ENCODE measurements at places on chromosomes 3 and 15.

- no peak overlapping the region for H3K27ac ChIP-seq
- DNase-seq = no peak
- H3K4me1 ChIP-seq = no peaks in the 10 kb centered on the region
These were observed 104.9 kb upstream of the MANF start for GRCh38 chr3:51280176-51280575.

- no peak overlapping the region for H3K27ac ChIP-seq
- H3K4me3 ChIP-seq = no peak overlapping the region
- H3K4me1 ChIP-seq = no peaks in the 10 kb centered on the region
- H3K27me3 ChIP-seq = no peaks in the 10 kb centered on the region
- DNase-seq = no peak
These were observed 215.6 kb upstream of the RBMS3 start for GRCh38 chr3:29065211-29065785.

DNA sequence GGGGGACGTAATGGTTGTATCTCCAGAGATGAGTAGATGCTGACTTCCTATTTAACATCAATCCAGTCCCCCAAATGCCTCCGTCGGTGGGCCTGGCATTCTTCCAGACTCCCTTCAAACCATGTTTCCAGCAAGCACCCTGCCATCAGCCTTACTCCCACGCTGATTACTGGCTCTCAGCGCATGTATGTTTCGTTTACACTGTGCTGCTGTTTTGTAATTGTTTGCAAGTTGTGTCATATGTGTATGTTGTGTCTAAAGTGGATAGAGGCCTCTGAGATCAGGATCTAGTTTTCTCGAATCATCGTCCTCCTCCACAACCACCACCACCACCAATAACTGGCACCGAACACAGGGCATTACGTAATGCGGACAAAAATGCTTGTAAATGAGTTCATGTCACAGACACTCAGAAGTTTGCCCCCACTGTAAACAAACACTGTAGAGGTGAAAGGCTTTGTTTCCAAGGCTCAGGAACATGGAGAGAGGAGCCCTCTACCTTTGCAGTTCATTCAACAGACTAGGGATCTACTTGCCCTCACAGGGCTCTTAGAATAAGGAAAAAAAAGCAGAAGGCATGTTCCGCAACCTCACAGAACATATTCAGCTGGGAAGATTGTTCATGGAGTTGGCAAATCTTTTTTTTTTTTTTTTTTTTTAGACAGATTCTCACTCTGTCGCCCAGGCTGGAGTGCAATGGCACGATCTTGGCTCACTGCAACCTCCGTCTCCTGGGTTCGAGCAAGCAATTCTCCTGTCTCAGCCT lies 46.1 kb upstream of the SEMA4B start:
- DNase-seq = no peak
- H3K27me3 ChIP-seq = no peaks in the 10 kb centered on the region
- peaks cover 5% of the 10 kb centered on the region for H3K4me1 ChIP-seq

DNA sequence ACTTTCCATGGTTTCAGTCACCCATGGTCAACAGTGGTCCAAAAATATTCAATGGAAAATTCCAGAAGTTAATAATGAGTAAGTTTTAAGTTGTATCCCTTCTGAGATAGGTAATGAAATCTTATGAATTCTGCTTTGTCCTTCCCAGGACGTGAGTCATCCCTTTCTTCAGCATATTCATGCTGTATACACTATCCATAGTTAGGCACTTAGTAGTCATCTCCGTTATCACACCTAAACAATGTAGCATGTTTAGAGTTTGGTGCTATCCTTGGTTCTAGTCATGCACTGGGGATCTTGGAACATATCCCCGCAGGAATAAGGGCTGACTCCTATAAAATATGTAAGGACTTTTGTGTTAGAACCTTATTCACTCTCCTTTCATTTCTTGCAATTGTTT lies 153.2 kb downstream of the UNC13C start:
- no peak overlapping the region for H3K4me3 ChIP-seq
- no peaks in the 10 kb centered on the region for H3K36me3 ChIP-seq
- no peaks in the 10 kb centered on the region for H3K4me1 ChIP-seq
- no peak overlapping the region for H3K27ac ChIP-seq
- H3K27me3 ChIP-seq = no peaks in the 10 kb centered on the region
- no peak for DNase-seq

- no peaks in the 10 kb centered on the region for H3K36me3 ChIP-seq
- no peak overlapping the region for H3K27ac ChIP-seq
- DNase-seq = no peak
- H3K4me1 ChIP-seq = no peaks in the 10 kb centered on the region
- H3K27me3 ChIP-seq = no peaks in the 10 kb centered on the region
- no peak overlapping the region for H3K4me3 ChIP-seq
These were observed 755.7 kb upstream of the ALCAM start for GRCh38 chr3:104610730-104611652.

DNA sequence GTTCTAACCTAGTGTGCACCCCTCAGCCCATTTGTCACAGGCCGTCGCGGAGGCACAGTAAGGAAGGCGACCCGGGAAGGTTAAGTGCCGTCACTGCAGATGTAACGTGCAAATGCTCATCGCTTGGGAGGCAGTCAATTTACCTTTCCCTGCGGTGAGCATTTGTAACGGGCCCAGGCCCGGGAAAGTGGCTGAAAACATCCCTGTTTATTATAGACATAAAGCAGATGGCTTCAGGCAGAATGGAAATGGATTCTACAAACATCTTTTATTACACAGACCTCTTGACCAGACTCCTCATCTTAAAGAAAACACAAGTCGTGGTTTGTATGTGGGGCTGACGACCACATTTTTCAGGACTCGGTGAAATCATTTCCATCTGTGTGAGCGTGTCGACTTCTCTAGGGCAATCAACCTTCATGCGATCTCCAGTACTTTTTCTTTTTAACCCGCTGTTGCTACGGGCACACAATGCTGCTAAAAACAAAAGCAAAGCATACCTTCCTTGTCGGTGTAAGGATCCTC lies 43.6 kb downstream of the NMNAT3 start:
- no peak for DNase-seq
- no peak overlapping the region for H3K4me3 ChIP-seq
- H3K27me3 ChIP-seq = no peaks in the 10 kb centered on the region
- H3K4me1 ChIP-seq = no peaks in the 10 kb centered on the region
- peaks cover 3% of the 10 kb centered on the region for H3K36me3 ChIP-seq

DNA sequence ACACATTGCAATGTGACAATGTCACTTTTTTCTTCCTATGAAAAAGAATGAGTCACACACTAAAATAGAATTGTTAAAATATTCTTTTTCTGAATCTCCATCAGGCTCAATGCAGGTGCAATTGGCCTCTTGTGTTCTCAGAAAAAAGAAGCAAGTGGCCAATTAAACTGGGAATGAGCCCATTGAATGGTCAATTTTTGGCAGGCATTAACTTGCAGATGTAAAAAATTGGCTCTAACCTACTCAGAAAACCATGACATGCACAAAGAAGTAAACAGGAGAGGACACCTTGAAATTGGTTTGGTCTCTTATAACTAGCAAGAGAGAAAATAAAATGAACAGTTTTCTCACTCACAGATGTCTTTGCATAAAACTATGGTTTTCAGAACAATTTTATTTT lies 820.8 kb downstream of the TBL1XR1 start:
- H3K4me1 ChIP-seq = no peaks in the 10 kb centered on the region
- no peak overlapping the region for H3K4me3 ChIP-seq
- DNase-seq = no peak

DNA sequence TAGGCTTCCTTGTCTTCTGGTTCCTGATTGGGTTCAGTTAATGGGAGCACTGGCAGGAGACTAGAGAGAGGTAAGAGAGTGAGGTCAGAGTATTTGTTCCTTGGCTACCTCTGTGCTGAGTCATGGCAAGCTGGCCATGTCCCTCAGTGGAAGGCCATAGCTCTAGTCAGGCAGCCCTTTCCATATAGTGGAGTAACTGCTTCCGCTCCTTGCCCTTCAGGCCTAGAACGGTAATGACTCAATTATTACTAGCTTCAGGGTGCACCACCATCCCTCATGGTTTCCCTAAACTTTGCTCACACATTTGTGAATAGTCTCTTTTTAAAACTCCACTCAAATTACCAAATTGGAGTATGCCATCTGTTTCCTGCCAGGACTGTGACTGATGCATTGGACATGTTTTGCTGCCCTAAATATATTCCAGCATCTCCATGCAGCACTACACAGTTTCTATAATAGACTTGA lies 10.5 kb upstream of the ANO10 start:
- no peak overlapping the region for H3K4me3 ChIP-seq
- no peak overlapping the region for H3K27ac ChIP-seq
- no peaks in the 10 kb centered on the region for H3K27me3 ChIP-seq
- H3K4me1 ChIP-seq = no peaks in the 10 kb centered on the region
- no peak for DNase-seq

DNA sequence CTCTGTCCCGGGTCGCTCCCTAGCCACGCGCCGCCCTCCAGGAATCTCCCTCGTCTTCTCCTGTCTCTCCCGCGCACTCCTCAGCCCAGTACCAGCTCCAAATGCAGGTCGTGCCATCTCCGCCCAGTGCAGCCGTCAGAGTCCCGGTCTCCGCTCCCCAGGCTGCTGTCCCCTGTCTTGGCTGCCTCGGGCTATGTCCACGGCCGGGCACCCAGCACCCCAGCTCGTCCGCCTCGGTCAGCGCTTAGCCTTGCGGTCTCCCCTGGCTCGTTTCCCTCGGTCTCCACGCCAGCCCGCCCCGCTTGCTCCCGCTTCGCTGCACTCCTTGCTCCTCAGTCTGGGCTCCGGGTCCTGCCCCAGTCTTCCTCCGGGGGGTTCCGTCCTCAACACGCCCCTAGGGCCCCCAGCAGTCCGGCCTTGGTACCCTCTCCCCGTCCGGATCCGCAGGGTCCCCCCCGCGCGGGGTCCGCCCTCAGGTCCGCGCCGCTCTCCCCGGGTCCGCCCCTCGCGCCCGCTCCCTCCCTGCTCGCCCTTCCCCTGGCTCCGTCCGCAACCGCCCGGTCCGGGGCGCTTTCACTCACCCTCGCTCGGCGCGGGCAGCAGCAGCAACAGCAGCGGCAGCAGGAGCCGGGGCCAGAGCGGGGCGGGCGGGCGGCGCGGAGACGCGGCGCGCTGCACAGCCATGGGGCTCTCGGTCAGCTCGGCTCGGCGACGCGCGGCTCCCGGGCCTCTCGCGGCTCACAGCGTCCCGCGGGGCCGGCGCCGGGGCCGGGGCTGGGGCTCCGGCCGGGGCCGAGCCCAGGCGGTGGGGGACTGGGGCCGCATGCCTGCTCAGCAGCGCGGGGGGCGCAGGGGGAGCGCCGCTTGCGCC lies 462 bp downstream of the IGDCC3 start:
- DNase-seq = no peak
- H3K27me3 ChIP-seq = peaks cover 2% of the 10 kb centered on the region
- H3K4me3 ChIP-seq = peak overlapping the region; percentile 64
- no peak overlapping the region for H3K27ac ChIP-seq
- peaks cover 6% of the 10 kb centered on the region for H3K4me1 ChIP-seq
